G401 (cell line): ENCODE measurements at places on chromosomes 13 and 19. TPM values are rescaled to one million over a fixed set of nuclear protein-coding genes. Genes with fewer than 3 reads are reported as not detected.

DLEU7 gene
- not detected in 2 replicates for total RNA-seq

ZNF888 gene
- 1.2 and 1.8 TPM in 2 replicates for total RNA-seq

IZUMO2 gene
- not detected in 2 replicates for total RNA-seq

ZNF540 gene
- 0.27 and 0.55 TPM in 2 replicates for total RNA-seq

KIR3DL2 gene
- total RNA-seq: not detected in 2 replicates

CYP2B6 gene
- total RNA-seq: not detected in 2 replicates

CEACAM1 gene
- total RNA-seq: 0.31 and 1.3 TPM in 2 replicates

CBY2 gene
- not detected in 2 replicates for total RNA-seq

CEACAM20 gene
- total RNA-seq: not detected in 2 replicates

ZNF723 gene
- not detected in 2 replicates for total RNA-seq

TUBA3C gene
- total RNA-seq: not detected in 2 replicates

ZNF627 gene
- total RNA-seq: 28.9 and 35.6 TPM in 2 replicates

PTPRH gene
- total RNA-seq: 5.2 and 20.7 TPM in 2 replicates

ATP8B3 gene
- total RNA-seq: 2.5 and 5.5 TPM in 2 replicates

ATP1A3 gene
- total RNA-seq: 1.2 and 2.7 TPM in 2 replicates

C1QTNF9 gene
- total RNA-seq: not detected in 2 replicates

HCN2 gene
- 6.0 and 6.7 TPM in 2 replicates for total RNA-seq

GRCh38 chr19:41932720-41933332 is 4.6 kb upstream of the ERFL start:
- no peak for DNase-seq

- peak; percentile 59 for DNase-seq
Observed at GRCh38 chr19:14149509-14149994, 13.2 kb upstream of the ASF1B start.

DNA sequence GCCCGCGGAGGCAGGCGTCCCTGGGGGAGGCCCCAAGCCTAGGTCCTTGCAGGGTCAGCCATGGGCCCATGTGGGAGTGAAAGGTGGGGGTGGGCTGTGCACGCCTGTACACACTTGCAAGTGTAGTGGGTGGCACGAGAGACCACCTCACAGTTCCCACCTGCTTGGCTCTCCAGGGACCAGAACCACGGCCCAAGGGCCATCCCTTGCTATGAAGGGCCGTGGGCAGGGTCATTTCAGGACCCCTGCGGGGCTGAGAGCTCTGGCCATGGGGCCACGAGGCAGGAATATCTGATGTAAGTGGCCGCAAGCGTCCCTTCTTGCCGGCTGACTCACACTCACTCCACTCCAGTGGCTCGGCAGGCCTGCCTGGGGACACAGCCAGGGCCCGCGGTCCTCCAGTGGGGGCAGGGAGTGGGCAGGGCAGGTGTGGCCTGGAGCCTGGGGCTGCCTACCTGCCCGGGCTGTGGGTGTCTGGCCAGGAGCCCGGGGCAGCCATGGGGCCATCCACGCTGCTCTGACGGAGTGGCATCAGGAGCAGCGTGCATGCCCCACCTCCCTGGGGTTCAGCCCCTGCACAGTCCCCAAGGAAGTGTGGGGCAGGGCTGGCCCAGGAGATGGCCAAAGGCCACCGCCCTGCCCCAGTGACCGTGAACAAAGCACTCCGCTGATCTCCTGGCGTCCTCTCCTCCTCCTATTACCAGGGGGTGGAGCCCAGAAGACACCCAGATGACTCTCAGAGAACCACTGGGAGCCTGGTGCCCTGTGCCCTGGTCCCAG is 8.6 kb upstream of the MKNK2 start:
- no peak for DNase-seq

- DNase-seq: no peak
Observed at GRCh38 chr13:59495936-59496512, 667.7 kb downstream of the DIAPH3 start.

- no peak for DNase-seq
Observed at GRCh38 chr19:16142032-16142580, 1.4 kb upstream of the HSH2D start.

GRCh38 chr19:54691582-54692297 is 29.0 kb downstream of the LILRB4 start:
- DNase-seq: no peak

GRCh38 chr13:51156648-51157047 is 45.6 kb upstream of the C13orf42 start:
- DNase-seq: no peak

- no peak for DNase-seq
Observed at GRCh38 chr13:45004096-45004495, 14.8 kb downstream of the GPALPP1 start.

DNA sequence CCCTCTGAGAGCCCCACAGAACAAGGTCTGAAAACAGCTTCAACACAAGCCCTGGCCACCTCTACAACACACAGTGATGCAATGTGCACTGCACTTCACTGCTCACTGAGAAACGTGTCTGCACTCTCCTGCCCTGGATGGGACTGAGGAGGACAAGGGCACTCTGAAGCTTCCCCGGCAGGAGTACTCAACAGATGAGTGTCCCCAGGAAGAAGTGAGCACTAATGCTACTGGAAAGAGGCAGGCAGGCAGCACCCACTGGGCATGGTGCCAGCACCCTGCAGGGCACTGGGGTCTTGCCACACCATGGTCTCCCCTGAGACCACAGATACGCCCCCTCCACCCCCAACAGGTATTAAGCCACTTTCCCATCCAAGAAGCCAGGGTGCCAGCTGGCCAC is 17.7 kb upstream of the SLC35E1 start:
- DNase-seq: no peak

DNA sequence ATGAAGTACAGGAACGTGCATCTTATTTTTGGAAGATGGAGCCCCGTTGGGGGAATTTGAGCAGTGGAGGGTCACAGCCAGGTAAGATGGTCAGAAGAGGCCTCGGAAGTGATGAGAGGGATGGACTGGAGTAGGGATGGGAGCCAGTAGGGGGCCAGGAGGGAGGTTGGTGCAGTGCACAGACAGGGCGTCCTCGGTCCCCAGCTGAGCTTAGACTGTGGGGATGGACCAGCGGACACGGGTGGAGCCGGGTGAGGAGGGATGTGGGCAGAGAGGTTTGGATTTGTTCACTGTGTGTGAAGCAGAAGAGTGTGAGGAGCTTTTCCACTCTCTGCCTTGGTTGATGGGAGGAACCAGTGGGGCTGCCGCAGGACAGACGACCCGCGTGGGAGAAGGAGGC is 10.6 kb downstream of the RPS9 start:
- DNase-seq: no peak
